ENCODE measurements at places on chromosomes 4 and X.

DNA sequence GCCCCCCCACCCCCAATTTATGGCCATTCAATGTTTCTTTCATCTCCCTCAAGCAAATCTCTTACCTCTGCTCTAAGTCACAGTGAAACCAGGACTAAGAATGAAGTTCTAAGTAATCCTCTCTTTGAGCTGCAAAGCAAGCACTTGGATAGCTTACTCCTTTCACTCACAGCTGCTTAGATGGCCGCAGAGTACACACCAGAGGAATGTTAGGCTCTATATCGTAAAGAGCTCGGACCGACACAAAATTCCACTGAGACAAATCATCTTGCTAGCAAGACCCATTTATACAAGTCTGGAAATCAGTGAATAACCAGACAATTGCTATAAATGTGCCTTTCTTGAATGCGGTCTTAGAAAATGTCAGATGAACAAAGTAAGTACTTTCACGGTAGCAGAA, 135.0 kb downstream of the IDS start:
- no peak overlapping the region for H3K27ac ChIP-seq
- no peaks in the 10 kb centered on the region for H3K27me3 ChIP-seq
- no peaks in the 10 kb centered on the region for H3K4me1 ChIP-seq
- DNase-seq: no peak
- H3K4me3 ChIP-seq: no peak overlapping the region
- no peaks in the 10 kb centered on the region for H3K36me3 ChIP-seq

DNA sequence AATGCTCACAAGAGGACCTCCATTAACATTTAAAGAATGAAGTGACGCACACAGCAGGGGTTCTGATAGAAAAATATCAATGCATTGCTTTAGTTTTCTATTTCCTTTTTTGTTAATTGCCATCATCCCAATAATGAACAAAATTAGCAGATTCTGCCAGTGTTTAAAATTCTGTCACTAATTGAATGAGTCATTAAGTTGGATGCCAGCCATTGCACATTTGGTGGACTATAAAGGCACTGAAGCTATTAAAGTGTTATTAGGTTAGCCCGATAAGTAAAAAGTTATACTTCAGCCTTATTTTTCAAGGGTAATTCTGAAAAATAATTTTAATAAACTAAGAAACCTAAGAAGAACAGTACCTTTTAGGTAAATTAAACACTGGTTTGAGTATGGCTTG, 53.1 kb downstream of the MAP3K15 start:
- H3K36me3 ChIP-seq: no peaks in the 10 kb centered on the region
- no peak for DNase-seq
- no peaks in the 10 kb centered on the region for H3K4me1 ChIP-seq
- H3K4me3 ChIP-seq: no peak overlapping the region
- H3K27ac ChIP-seq: no peak overlapping the region
- H3K27me3 ChIP-seq: no peaks in the 10 kb centered on the region

DNA sequence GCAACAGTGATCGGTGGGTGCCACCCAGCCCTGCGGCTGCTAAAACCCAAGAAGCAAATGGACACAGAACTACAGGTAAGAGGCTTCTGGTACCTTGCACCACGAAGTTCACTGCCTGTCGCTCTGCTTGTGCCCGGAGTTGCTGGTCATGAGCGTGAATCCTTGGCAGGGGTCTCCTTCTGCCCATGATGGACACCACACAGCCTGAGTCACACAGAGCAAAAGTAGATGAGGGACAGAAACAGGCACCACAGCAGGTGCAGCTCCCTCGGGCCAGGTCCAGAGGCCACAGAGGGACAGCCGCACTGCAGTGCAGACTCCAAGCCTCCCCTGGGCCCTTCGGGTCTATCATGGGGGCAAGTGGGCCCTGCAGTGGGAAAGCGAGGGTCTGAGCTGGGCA, 22.4 kb downstream of the NAT8L start:
- H3K27me3 ChIP-seq: no peaks in the 10 kb centered on the region
- H3K27ac ChIP-seq: no peak overlapping the region
- no peak for DNase-seq

DNA sequence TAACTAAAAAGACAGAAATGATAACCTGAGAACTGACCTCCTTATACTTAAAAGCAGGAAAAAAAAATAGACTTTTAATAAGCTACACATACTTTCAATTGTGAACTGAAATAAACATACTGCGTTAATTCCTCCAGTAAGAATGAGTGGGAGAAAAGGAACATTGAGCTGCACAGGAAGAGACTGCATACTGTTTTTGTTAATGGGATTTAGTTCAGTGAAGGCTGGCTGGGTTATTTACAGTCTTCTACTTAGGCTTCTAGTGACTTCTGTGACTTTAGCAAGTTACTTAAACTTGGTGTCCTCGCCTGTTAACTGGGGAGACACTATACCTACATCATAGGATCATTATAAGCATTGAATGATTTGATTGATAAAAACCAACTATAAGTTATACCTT, 213.3 kb downstream of the EPHA5 start:
- H3K36me3 ChIP-seq: no peaks in the 10 kb centered on the region
- no peak for DNase-seq
- H3K27ac ChIP-seq: no peak overlapping the region
- no peaks in the 10 kb centered on the region for H3K27me3 ChIP-seq
- H3K4me1 ChIP-seq: no peaks in the 10 kb centered on the region
- H3K4me3 ChIP-seq: no peak overlapping the region

DNA sequence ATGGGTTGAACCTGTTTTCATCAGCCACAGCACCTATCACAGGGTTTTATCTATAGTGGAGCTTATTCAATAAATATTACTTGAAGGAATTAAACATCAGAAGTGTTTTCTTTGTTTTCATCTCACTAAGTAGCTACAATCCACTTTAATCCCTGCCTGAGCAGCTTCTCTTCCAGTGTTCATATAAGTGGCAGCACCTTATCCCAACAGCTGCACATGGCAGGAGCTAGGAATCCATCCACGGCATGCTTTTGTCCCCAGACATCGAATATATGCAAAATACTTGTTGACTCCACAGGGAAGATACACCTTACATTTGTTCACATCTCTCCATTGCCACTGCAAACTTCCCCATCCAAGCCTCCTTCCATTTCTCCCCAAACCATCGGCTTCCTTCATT, 549.8 kb upstream of the FAM241A start:
- no peak for DNase-seq
- no peak overlapping the region for H3K4me3 ChIP-seq
- no peak overlapping the region for H3K27ac ChIP-seq
- H3K4me1 ChIP-seq: no peaks in the 10 kb centered on the region
- no peaks in the 10 kb centered on the region for H3K36me3 ChIP-seq
- H3K27me3 ChIP-seq: no peaks in the 10 kb centered on the region

DNA sequence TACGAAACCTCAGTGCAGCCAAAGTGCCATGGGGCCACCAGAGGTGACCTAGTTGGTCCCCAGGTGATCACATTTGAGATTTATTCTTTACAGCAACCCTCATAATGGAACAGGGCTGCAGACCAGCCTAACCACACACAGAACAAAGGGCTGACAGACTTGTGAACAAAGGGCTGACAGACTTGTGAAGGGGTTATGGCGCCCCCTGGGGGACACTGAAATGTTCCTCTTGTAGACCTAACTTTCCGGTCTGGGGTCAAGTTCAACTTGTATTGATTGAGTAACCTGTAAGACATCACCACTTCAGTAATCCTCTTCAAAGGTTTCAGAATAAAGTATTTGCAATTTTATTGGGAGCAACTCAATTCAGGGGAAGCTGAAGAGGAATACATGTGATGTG, 175.9 kb upstream of the RPS6KA3 start:
- peak; percentile 89 for DNase-seq
- no peaks in the 10 kb centered on the region for H3K27me3 ChIP-seq
- H3K27ac ChIP-seq: no peak overlapping the region

- no peak overlapping the region for H3K4me3 ChIP-seq
- H3K36me3 ChIP-seq: no peaks in the 10 kb centered on the region
- H3K27ac ChIP-seq: no peak overlapping the region
- H3K4me1 ChIP-seq: no peaks in the 10 kb centered on the region
- no peaks in the 10 kb centered on the region for H3K27me3 ChIP-seq
Measured at GRCh38 chrX:124354648-124355047, 8.3 kb downstream of the SH2D1A start.

DNA sequence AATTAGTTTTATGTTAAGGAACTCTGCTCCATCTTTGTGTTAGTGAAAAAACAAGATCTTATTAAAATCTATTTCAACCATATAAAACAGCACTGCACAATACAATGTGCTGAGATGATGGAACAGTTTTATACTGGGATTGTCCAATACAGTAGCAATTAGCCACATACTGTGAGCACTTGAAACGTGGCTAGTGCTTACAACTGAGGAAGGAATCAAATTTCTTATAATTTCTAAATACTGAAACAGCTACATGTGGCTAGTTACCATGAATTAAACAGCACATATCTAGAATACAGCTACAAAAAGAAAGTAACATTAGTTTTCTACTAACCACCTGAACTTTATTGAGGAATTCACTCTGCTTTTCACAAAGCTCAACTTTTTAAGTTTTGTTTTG, 14.7 kb downstream of the NFXL1 start:
- H3K27ac ChIP-seq: no peak overlapping the region
- no peaks in the 10 kb centered on the region for H3K4me1 ChIP-seq
- H3K4me3 ChIP-seq: no peak overlapping the region
- no peaks in the 10 kb centered on the region for H3K27me3 ChIP-seq

GRCh38 chr4:138859254-138859653, 156.3 kb upstream of the NOCT start:
- DNase-seq: no peak
- H3K4me3 ChIP-seq: no peak overlapping the region
- H3K27me3 ChIP-seq: peaks cover 4% of the 10 kb centered on the region
- H3K27ac ChIP-seq: no peak overlapping the region

All from suprapubic skin (tissue), 4 donors.